ENCODE measurements at places on chromosomes 1 and 21.
A peak's percentile ranks its signal among the peaks of the same experiment; 100 is the strongest.

- DNase-seq = no peak
These were observed 2.6 kb downstream of the PRELP start for GRCh38 chr1:203478231-203478630.

GRCh38 chr1:39163469-39163868 lies 41.0 kb upstream of the MACF1 start:
- no peak for DNase-seq

DNA sequence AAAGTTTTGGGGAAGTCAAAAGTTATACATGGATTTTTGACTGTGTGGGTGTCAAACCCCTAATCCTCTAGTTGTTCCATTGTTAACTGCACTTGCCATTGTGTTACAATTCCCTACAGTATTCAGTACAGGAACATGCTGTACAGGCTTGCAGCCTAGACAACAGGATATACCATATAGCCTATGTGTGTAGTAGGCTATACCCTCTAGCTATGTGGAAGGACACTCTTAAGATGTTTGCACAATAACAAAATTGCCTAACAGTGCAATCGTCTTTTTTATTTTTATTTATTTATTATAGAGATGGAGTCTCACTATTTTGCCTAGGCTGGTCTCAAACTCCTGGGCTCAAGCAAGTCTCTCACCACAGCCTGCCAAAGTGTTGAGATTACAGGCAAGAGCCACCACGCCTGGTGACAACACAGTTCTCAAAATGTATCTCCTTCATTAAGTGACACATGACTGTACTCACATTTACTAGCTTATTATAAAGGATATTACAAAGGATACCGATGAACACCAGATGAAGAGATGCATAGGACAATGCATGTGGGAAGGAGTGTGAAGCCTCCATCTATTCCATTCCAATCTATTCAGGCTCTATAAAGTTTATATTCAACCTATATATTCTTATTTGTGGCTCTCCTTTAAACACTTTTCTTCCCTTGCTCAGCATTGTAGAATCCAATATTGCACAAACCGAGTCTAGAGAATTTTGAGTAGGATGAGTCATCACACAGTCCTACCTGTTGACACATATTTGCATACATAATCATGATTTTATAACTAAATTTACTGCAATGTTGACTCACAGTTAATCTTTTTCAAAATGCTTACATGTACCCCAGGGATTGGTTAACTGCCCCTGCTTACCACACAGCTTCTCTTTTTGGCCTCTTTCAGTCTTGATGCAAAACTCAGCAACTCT lies 28.4 kb upstream of the CEP350 start:
- DNase-seq = no peak

DNA sequence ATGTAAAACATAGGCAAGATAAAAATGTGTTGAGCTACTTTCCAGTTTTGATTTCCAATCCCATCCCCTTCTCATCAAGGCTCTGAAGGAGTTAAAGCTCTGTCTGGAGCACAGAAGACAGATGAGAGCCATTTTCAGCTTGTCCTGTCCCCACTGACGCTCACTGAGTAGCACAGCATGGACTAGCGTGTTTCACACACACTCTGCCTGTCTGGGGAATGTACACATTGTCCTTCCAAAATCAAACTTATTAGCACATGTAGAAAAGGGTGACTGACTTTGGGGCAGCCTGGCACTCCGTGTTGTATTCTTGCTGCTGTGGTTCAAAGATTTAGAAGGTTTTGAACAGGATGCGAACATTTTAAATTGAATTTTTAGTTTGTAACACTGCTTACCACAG lies 139.2 kb downstream of the NEK7 start:
- DNase-seq = no peak

DNA sequence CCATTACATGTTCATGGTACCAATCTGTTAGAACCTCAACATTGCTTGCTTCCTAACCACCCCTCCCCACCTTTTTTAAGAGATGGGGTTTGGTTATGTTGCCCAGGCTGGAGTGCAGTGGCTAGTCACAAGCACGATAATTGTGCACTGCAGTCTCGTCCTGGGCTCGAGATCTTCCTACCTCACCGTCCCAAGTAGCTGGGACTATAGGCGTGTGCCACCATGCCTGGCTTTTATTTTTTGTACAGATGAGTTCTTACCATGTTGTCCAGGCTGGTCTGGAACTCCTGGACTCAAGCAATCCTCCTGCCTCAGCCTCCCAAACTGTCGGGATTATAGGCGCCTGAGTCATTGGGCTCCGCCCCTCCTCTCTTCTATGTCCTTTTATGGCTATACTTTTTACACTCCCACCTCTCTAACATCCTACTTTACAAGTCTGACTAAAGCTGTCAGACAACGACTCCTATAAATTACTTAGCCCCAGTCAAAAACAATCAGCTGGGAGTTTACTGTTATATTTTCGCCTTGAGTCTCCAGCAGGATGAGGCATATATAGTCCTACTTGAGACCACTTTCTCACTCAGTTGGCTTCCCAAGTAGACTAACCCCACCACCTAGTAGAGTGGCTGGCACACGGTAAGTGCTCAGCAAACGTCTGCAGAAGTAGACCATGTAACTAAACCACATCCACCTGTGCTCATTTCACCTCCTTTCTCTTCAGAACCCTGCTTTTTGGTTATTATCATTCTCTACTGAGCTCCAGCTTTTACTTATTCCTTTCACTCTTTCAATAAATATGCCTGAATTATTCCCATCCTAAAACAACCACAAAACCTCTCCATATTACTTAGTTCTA lies 13.8 kb downstream of the ENSA start:
- DNase-seq = peak; percentile 25

DNA sequence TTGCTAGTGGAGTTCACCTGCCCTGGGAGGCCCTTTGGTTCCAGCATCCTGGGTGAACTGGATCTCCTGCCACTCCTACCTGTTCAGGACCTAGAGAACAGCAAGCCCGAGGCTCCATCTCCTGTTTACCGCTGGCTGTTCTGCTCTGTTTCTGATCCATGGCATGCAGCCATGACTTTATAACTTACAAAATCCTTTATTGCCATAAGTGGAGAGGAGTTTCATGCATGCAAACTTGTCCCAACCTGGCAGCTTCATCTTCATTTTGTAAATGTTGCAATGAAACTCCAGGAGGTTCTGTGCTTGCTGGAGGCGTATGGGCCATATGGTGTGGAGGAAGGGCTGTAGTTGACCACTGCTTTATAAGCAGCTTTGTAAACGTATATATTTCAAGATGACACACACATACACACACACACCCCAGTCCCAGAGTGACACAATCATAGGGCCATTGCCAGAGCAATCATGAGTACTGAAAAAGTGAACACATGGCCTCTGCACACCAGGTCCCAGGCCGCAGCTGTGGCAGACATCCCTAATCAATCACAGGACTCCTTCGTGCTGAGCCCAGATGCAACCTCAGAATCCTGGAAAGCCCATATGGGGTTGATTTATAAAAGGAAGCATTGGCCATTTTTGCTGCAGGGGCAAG lies 69.0 kb downstream of the UBIAD1 start:
- DNase-seq = no peak

DNA sequence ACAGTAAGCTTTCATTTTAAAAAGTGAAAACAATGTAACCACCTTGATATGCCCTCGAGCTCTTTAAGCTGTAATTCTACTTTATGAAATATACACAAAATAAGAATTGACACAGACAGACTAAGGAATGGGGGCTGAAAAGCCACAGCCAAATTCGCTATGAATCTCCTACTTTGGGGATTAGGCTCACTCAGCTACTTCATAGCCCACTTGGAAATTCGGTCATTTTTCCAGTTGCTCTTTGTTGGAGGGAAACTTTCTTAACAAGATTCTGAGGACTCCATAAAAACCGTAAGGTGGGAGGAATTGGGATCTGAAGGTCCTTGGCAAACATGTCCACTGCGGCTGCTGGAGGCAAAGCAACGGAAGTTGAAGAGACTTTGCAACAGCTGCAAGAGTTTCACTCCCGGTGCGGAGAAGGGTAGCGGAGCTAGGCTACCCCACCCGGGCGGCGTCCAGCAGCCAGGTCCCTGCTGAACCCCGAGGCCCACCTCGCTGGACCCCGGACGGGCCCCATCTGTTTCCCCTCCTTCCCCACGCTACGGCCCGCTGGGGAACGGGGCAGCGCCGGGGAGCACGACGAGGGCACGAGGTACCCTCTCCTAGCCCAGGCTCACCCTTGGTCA lies 634 bp downstream of the MYCBP start:
- no peak for DNase-seq

DNA sequence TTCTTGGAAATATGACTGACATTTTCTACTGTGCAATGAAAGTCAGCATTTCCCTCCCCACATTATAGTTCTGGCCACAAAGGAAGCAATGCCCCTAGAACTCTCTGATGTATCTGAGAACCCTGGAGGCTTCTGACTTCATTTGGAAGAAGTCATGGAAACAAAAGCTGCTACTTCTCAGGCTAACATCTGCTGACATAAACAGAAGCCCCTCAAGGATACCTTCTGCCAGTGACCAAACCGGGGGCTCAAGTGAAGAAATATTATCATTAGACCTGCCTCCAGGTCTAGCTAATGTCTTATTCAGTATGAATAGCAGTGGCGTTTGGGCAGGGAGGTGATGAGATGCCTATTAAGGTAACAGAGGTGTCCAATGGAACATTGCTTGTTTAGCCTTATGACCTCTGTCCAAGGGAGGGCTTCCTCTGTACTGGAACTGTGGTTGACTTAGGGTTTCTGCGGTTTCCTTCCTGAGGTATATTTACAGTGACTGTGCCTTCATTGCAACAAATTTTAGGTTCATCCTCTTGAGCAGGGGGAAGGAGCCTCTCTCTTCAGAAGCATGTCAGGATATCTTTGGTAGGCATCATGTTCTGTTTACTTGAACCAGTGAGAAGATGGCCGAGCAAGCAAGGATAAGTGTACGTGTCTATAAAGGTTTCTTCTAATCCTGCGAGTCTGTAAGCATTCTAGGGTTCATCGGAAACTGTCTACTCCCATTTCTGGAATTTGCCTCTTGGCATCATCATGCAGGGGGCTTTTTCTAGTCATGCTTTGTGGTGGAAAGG lies 161.7 kb downstream of the PBX1 start:
- no peak for DNase-seq

DNA sequence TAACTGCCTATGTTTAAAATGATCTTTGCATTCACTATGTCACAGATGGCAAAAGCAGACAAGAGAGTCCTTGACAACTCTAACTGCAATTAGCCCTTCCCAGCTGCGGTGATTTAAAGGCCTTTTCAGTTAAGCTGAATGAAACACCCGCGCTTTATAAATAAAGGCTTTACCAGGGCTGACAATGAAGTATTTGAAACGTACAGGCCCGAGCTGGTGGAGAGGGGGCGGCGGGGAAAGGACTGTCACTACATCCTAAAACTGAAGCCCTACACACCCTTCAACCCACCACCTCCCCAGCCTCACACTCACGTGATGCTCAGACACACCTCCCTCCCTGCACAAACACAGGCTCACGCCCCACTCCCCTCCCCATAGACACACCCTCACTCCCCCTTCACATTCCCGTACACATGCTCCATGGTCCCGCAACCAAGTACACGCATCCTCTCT lies 45.5 kb downstream of the GRIK3 start:
- no peak for DNase-seq

DNA sequence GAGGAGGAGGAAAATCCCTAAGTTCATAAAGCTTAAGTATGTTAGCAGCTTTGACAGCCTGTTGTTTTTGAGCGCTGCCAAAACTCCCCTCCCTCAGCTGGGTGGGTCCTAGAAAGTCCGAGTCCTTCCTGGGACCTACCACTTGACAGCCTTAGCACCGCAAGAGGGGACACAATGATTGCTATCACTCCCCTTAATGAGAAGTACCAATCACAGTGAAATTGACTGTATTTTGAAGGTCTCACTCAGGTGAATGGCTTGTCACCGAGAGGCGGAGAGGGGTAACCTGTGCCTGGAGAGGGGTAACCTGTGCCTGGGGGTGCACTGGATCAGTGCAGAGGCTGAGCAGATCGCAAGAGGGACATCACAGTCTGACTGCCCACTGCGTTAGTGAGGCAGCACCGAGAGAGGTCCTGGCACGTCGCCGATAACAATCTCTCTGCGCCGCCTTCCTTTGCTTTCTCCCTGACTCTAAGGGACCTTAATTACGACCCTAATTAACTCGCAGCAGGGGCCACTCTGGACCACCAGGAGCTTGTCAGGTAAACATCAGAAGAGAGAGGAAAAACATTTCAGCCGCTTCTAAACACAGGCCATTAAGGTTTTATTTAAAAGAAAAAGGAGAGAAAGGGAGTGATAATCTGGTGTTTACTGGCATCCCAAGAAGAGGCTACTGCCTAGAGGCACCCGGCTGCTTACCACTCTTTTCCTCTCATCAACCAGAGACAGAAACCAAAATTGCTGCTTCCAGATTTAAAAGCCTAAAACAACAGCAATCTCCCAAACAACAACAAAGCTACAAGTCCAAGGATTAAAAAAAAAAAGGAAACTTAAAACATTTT lies 25.7 kb upstream of the KCNK1 start:
- DNase-seq = no peak

DNA sequence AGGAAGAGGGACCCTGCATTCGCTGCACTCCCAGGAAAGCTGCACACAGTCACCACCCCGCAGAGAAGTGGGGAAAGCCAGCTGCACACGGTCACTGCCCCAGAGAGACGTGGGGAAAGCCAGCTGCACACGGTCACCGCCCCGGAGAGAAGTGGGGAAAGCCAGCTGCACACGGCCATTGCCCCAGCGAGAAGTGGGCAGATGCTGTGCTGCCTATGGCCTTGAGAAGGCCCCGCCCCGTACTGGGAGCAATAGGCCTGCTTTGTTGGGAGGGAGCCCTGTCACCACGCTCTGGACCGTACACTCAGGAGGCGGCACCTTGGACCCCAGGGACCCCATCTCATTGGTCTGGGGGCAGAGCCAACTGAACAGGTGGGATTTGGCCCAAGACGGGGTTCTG lies 4.3 kb upstream of the GPR153 start:
- DNase-seq = no peak

DNA sequence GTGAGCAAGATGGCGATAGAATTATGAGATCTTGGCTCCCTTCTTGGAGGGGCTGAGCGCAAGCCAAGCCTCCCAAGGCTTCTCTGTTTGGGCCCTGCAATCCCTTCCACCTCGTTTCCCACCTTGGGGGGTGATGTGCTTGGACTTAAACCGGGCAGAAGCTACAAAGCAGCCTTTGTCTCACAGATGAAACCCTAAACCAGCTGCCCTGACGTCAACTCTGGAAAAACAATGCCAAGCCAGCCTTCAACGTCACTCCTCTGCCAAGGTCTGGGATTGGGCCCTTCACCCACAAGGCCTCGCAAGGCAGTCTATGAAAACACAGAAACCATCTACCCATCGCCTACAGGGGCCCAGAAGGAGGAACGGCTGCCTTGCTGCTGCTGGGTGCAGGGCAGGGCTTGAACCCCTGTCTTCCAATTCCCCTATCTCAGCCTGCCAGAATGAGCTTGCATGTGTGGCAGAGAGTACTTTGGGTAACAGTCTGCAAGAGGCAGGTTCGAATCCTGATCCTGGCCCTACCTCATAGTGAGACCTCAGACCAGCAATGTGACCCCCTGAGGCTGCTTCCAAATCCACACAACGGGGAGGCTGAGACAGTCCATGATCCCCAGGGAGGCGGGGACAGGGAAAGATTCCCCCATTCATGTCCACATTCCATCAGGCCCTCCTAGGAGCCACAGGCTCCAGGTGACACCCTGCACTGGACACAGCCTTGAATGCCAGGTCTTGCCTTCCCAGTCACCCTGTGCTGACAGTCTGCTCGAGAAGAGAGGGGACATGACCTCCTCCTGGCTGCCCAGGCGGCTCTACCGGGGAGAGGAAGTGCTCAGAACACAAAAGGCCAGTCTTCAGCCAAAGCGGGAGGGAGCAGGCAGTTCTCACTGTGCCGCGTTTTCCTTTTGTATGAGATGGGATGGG lies 15.0 kb downstream of the IFFO2 start:
- no peak for DNase-seq

GRCh38 chr1:239707615-239708014 lies 321.2 kb downstream of the CHRM3 start:
- DNase-seq = no peak

- DNase-seq = no peak
These were observed 10.1 kb downstream of the TRIM46 start for GRCh38 chr1:155183775-155184221.
